ENCODE measurements at places on chromosomes 6 and 20.

DNA sequence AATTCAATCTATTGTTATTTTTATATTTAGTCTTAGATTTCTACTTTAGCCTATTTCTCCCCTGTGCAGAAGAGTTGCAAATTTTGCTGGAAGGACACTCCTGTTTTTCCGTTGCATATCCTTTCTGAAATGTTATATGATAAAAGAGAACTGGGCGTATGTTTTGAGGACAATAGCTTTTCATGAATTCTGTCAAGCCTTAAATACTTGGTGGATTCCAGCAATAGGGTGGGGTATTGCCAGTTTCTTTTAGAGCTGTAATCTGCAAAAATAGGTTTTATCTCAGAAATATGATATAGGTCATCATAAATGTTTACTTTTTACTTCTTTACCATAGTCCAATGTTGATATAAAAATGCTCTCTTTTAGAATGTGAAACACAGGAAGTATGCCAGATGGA, 42.0 kb downstream of the VTA1 start:
- DNase-seq, result peak; percentile 12

- DNase-seq, result no peak
Measured at GRCh38 chr6:16476861-16477260, 238.5 kb downstream of the GMPR start.

- peak; percentile 76 for DNase-seq
Measured at GRCh38 chr6:55636406-55637102, 57.6 kb upstream of the HMGCLL1 start.

DNA sequence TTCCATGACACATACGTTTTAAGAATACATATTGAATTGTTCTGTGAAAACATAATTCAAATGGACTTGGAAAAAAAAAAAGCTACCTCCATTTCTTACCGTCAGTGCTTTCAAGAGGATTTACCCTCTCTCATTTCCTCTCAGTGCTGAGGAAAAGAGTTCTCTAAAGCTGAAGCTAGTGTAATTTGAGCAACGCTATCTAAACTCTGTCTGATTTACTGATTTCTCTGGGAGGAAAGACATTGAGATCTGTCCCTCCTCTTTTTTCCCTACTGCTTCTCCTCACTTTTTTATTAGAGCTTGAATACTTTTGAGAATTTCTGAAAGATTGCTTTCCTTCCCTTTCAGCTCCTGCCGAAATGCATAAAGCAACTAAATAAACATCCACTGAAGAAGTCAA, 41.2 kb upstream of the GRIK2 start:
- no peak for DNase-seq
